ENCODE measurements at places on chromosomes 2 and 18.
A peak's percentile ranks its signal among the peaks of the same experiment; 100 is the strongest.

DNA sequence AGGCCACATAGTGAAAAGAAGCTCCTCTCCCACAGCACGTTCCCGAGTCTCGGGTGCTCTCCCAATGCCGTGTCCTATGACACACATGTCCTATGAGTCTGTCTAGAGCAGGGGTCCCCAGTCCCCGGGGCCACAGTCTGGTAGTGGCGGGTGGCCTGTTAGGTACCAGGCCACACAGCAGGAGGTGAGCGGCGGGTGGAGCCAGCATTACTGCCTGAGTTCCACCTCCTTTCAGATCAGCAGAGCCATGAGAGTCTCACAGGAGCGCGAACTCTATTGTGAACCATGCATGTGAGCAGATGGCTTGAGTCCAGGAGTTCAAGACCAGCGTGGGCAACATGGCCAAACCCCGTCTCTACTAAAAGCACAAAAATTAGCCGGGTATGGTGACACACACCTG, 112.6 kb downstream of the ZBTB7C start:
- DNase-seq: no peak
- H3K36me3 ChIP-seq: no peaks in the 10 kb centered on the region
- no peak overlapping the region for H3K4me3 ChIP-seq
- H3K4me1 ChIP-seq: peaks cover 15% of the 10 kb centered on the region

DNA sequence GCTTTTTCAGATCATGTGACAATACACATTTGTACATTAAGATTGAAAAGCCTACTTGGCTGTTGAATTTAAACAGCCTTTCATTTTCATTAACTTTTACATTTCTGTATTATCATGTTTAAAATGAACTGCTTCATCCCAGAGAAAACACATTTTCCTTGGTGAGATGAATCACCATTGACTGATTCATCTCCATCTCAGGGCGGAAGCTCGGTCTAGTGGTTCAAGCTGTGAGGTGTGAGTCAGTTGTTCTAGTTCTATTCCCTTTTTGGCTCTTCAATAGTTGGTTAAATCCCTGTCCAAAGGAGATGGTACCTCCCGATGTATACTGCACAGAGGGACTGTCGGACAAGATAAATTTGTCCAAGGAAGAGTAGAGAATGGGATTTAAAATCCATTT, 189.7 kb downstream of the ADCYAP1 start:
- H3K4me3 ChIP-seq: no peak overlapping the region
- no peaks in the 10 kb centered on the region for H3K4me1 ChIP-seq

- no peak overlapping the region for H3K4me3 ChIP-seq
- no peaks in the 10 kb centered on the region for H3K27me3 ChIP-seq
- H3K4me1 ChIP-seq: no peaks in the 10 kb centered on the region
- no peak for DNase-seq
- no peak overlapping the region for H3K27ac ChIP-seq
- H3K36me3 ChIP-seq: no peaks in the 10 kb centered on the region
Observed at GRCh38 chr2:45804987-45805755, 153.7 kb downstream of the PRKCE start.

GRCh38 chr2:175755169-175755568, 246.9 kb downstream of the LNPK start:
- H3K4me3 ChIP-seq: no peak overlapping the region
- no peaks in the 10 kb centered on the region for H3K36me3 ChIP-seq
- H3K27me3 ChIP-seq: no peaks in the 10 kb centered on the region
- H3K4me1 ChIP-seq: no peaks in the 10 kb centered on the region
- no peak overlapping the region for H3K27ac ChIP-seq

DNA sequence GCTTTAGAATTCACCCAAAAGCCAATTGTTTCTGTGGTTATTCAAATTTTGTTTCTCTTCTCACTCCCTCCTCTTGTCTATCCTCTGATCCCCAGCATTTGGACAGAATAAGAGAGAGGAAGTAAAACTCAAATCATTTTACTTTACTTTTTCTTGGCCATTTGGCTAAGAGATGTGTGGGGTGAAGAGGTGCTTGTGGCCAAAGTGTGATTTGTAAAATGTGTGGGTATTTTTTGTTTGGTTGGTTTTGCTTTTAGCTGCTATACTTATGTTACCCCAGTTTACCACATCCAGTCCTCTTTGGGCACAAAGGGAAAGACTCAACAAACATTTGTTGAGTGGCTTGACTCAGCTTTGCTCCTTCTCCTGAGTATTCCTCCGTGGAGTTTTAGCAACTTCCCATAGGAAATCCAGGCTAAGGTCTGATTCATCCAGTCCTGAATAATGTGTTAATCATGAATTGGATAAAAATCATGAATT, 109.1 kb upstream of the CYP1B1 start:
- DNase-seq: no peak
- no peaks in the 10 kb centered on the region for H3K36me3 ChIP-seq
- H3K27me3 ChIP-seq: no peaks in the 10 kb centered on the region
- H3K4me1 ChIP-seq: peaks cover 9% of the 10 kb centered on the region
- H3K27ac ChIP-seq: peak overlapping the region; percentile 1

GRCh38 chr2:56483081-56483480, 299.3 kb downstream of the CCDC85A start:
- no peaks in the 10 kb centered on the region for H3K27me3 ChIP-seq
- no peak for DNase-seq
- no peaks in the 10 kb centered on the region for H3K4me1 ChIP-seq
- no peaks in the 10 kb centered on the region for H3K36me3 ChIP-seq
- no peak overlapping the region for H3K27ac ChIP-seq

DNA sequence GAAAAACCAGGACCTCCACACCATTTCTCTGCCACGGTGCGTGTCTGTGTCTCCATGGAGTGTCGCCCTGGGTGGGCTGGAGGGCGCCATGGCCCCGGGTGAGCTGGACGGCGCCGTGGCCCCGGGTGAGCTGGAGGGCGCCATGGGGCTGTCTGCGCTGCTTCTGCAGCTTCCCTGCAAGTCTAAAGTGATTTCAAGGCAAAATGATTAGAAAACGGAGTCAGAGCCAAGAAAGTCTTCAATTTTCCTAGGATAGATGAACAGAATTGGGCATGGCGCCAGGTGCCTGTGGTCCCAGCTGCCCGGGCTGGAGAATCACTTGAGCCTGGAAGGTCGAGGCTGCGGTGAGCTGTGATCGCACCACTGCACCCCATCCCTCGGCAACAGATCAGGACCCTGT, 27.7 kb upstream of the NFATC1 start:
- DNase-seq: no peak
- peaks cover 18% of the 10 kb centered on the region for H3K36me3 ChIP-seq
- no peaks in the 10 kb centered on the region for H3K4me1 ChIP-seq
- H3K4me3 ChIP-seq: no peak overlapping the region
- H3K27me3 ChIP-seq: no peaks in the 10 kb centered on the region

DNA sequence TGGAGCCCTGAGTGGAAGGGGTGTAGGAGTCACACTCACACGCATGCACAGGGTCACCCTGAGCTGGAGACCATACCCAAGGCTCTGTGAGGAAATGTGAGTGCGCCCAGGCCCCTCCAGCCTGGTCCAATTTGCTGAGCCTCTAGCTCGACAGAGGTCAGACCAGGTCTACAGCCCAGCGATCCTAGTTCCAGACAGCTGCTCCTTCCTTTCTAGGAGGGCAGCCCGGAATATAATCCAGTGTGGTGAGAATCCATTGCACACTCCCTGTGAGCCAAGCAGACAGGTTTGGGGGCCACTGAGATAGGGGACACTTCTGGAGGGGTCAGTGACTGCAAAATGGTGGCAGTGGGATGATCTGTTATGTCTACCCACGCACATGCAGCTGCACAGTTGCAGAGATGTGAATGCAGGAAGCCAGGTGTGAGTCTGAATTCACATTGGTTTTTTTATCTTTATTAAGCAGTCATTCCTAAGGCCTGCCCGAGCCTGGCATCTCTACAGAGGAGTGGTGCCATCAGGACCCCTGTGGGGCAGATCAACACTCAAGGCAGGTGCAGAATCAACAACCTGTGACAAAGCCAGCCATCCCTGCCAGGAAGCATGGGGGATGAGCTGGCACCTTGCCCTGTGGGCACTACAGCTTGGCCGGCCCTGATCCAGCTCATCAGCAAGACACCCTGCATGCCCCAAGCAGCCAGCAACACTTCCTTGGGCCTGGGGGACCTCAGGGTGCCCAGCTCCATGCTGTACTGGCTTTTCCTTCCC, at the start of gene GPR148:
Gene GPR148 (plus strand): TSS at position 522 of the 768 bp plus-strand sequence. CDS start 82 bp downstream, at position 604.
- no peaks in the 10 kb centered on the region for H3K27me3 ChIP-seq
- H3K36me3 ChIP-seq: no peaks in the 10 kb centered on the region
- H3K4me3 ChIP-seq: peak within 1 kb of the TSS; percentile 80
- no peak for DNase-seq
- peak within 1 kb of the TSS; percentile 74 for H3K27ac ChIP-seq
- peaks cover 20% of the 10 kb centered on the region for H3K4me1 ChIP-seq

GRCh38 chr2:152166633-152167032, 8.9 kb downstream of the STAM2 start:
- no peaks in the 10 kb centered on the region for H3K36me3 ChIP-seq
- H3K4me3 ChIP-seq: peak overlapping the region; percentile 43
- H3K27ac ChIP-seq: peak overlapping the region; percentile 70
- DNase-seq: no peak

GRCh38 chr18:30908381-30908780, 134.2 kb downstream of the DSC3 start:
- no peak overlapping the region for H3K27ac ChIP-seq
- H3K36me3 ChIP-seq: no peaks in the 10 kb centered on the region
- no peak for DNase-seq
- no peaks in the 10 kb centered on the region for H3K4me1 ChIP-seq
- no peaks in the 10 kb centered on the region for H3K27me3 ChIP-seq

DNA sequence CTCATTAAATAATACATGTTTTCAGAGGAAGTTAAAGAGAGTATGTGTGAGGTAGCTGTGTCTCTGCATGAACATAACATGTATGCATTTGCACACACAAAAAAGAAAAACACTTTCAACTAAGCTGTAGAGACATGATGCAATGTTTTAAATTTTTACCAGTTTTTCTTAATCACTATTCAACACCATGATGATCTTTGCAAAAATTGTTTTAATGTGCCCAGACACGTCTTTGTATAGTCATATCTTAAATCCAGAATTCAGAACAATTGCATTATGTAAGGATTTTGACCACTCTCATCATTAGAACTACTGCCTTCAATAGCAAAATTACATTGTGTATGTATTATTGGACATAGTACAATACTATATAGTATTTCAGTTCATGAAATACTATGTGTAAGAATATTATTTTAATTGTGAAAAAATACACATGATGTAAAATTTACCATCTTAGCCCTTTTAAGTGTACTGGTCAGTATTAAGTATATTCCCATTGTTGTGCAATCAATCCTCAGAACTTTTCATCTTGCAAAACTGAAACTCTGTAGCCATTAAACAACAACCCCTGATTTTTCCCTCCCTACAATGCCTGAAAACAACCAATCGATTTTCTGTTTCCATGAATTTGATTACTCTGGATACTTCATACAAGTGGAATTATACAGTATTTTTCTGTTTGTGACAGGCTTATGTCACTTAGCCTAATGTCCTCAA, 104.5 kb upstream of the ACVR2A start:
- H3K4me3 ChIP-seq: no peak overlapping the region
- no peak for DNase-seq
- H3K27me3 ChIP-seq: no peaks in the 10 kb centered on the region
- H3K4me1 ChIP-seq: no peaks in the 10 kb centered on the region

GRCh38 chr2:102235491-102235890, 48.7 kb downstream of the IL1RL2 start:
- no peaks in the 10 kb centered on the region for H3K36me3 ChIP-seq
- no peak for DNase-seq
- no peak overlapping the region for H3K27ac ChIP-seq
- H3K4me3 ChIP-seq: no peak overlapping the region
- H3K4me1 ChIP-seq: peaks cover 2% of the 10 kb centered on the region

DNA sequence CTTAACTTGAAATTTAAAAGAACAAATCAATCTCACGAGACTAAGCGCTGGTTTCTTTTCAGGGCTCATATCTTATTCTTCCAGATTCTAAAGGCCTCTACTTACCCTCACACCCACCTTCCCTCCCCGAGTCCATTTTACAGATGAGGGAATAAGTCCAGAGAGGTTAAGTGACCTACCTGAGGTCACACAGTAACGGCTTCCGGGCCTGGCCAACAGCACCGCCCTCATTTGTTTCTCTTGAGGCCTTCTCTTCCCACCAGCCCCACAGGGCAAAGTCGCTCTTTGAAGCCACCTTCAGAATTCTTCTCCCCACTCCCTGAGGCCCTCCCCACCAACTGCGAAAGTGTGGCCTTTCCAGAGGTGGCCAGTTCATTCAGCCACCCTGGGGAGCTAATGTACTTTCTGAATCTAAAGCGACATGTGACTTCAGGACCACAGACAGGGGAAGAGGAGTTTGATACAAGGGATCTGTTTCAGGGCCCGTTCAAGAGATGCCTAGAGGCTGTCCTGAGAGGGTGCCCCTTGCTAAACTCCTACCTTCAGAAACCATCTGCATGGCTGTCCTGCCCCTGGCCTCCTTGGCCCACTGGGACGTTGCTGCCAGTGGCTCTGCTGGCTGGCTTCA, 275.3 kb downstream of the HAUS1 start:
- H3K27ac ChIP-seq: no peak overlapping the region
- no peak overlapping the region for H3K4me3 ChIP-seq
- no peak for DNase-seq

GRCh38 chr2:120947327-120947726, 211.7 kb downstream of the GLI2 start:
- peaks cover 9% of the 10 kb centered on the region for H3K4me1 ChIP-seq
- no peak for DNase-seq
- H3K36me3 ChIP-seq: no peaks in the 10 kb centered on the region
- H3K4me3 ChIP-seq: no peak overlapping the region
- no peak overlapping the region for H3K27ac ChIP-seq

GRCh38 chr2:106573773-106574172, 86.6 kb downstream of the CD8B2 start:
- no peaks in the 10 kb centered on the region for H3K36me3 ChIP-seq

- H3K27me3 ChIP-seq: no peaks in the 10 kb centered on the region
- no peak overlapping the region for H3K4me3 ChIP-seq
- H3K27ac ChIP-seq: no peak overlapping the region
- no peak for DNase-seq
Observed at GRCh38 chr2:160022162-160022561, 40.3 kb downstream of the PLA2R1 start.

GRCh38 chr2:3759331-3759730, 56.0 kb downstream of the DCDC2C start:
- no peaks in the 10 kb centered on the region for H3K36me3 ChIP-seq
- DNase-seq: no peak
- H3K4me3 ChIP-seq: no peak overlapping the region
- H3K4me1 ChIP-seq: no peaks in the 10 kb centered on the region

Data from thoracic aorta (tissue), 2 donors.